ENCODE measurements at places on chromosomes 1 and 21.

DNA sequence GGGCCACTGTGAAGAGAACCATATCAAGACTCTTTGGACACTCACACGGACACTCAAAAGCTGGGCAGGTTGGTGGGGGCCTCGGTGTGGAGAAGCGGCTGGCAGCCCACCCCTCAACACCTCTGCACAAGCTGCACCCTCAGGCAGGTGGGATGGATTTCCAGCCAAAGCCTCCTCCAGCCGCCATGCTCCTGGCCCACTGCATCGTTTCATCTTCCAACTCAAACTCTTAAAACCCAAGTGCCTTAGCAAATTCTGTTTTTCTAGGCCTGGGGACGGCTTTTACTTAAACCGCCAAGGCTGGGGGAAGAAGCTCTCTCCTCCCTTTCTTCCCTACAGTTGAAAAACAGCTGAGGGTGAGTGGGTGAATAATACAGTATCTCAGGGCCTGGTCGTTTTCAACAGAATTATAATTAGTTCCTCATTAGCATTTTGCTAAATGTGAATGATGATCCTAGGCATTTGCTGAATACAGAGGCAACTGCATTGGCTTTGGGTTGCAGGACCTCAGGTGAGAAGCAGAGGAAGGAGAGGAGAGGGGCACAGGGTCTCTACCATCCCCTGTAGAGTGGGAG is 36.3 kb upstream of the TDRD10 start:
- no peak for DNase-seq

DNA sequence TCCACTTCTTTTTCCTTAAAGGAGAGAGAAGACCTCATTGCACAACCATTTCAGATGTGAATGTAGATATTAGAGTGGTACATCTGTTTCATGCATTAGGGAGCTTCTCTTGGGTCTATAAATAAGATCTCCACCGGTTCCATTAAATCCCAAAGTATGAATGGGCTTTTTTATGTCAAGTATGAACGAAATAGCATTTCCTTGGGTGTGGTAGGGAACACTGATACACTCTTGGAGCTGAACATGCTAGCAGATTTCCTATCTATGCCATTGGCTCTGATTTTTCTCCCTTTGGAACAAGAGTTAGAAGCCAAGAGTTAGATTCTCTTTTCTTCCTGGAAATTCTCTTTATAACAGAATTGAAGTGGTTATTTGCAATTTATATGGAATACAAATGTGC is 245.6 kb upstream of the ADAMTS5 start:
- no peak for DNase-seq

GRCh38 chr1:176193023-176193422 is 14.1 kb downstream of the COP1 start:
- DNase-seq: no peak

DNA sequence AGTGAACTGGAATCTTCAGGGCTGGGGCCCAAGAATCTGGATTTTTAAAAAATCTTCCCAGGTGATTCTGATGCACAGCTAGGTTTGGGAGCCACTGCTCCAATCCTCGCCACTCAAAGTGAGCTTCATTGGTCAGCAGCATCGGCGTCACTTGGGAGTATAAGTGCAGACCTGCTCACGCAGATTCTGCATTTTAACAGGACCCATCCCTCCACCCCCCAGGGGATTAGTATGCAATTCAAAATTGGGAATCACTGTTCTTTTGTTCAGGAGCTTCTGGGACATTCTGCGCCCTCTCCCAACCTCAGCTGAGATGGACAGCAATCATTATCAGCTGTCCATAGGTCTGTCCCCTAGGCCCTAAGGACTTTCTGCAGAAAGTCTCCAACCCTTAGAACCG is 53.5 kb downstream of the LGR6 start:
- DNase-seq: no peak

DNA sequence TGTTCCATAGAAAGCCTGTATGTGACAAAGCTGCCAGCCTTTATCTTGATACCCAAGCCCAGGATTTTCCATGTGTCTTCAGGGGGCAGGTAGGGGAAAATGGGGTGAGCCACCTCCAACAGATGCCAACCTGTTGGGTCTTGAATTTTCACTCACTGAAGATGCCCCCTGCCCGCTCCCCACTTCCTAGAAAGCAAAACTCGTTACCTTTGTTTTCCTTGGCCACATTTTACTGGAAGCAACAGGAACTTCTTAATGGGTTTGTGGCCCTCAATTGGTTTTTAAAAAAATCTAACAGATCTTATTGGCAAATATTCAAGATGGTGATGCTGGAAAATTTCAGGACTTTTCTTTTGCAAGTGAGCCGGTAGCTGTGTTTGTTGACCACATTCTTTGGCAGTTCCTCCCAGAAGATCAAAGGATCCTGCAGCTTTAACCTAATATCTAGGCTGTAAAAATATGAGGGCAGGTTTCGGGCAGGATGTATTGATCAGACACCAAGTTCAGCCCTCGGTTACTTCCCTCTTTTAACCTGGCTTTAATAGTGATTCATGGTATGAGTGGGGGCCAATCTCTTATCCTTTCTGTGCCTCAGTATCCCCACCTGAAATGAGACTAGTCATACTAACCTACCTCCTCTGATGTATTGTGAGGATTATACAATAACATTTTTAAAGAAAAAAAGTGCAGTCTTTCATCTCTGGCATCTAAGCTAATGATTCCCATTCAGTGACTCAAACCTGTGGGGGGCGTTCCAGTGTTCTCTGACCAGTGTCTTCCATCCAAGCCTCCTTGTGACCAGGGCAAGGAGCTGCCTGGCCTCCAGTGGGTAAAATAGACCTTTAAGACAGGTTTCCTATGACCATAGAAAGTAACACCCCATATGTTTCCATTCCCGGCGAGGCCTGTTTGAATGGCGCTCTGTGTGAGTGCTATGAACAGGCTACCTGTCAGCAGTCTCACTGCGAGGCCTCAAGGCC is 21.3 kb upstream of the GNPAT start:
- DNase-seq: no peak

DNA sequence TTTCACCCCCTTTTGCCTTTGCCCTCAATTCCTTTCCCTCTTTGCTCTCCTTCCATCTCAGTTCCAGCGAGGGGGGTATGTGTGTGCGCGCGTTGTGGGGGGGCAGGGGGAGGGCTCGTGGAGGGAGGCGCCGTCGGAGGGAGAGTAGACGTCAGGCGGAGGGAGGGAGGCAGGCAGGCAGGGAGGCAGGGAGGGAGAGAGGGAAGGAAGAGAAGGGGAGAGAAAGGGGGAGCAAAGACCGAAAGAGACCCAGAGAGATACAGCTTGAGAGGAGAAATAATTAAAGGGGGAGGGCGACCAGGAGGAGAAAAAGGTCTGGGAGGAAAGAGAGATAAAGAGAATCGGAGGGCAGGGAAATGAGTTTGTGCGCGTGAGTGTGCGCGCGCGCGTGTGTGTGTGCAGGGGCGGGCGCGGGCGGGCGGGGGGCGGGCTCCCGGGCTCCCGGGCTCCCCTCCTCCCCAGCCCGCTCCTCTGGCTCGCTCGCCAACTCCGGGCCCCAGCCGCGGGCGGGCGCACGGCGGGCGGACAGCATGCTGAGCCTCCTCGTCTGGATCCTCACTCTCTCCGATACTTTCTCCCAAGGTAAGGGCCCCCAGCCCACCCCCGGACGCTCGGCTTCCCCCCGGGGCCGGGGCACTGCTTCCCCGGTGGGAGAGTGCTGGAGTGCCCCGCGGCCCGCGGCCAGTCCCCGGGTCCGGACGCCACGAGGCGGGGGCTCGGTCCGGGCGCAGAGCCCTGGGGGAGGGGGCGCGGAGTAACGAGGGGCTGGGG is at the start of gene KIRREL1:
Gene KIRREL1, plus strand, starts transcription at position 499 of the 771 bp plus-strand sequence. Its CDS starts 32 bp downstream, at position 531.
- DNase-seq: no peak

GRCh38 chr1:11138952-11139351 is 39.3 kb upstream of the EXOSC10 start:
- DNase-seq: no peak

- DNase-seq: no peak
These were observed 38.5 kb upstream of the TDRD10 start for GRCh38 chr1:154463512-154463990.

DNA sequence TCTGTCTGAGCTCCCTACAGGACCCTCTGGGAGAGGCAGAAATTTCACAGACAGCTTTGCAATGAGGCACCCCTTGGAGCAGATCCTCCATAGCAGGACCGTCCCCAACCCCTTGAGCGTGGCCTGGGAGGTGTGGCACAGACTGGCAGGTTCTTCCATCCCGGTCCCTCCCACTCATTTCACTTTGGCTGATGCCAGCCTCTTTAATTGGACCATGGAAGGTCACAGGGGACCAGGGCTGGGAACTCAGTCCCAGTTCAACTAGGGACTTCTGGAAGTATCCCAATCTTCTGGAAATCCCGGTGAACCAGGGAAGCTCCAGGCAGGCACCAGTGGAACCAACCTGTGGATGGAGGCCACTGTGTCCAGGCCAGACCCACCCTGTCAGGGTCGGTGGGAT is 83.7 kb downstream of the SPSB1 start:
- no peak for DNase-seq
